ENCODE measurements at places on chromosomes 11 and 22.

GRCh38 chr11:13947379-13947778 is 15.1 kb upstream of the SPON1 start:
- DNase-seq: peak; percentile 19

- DNase-seq: no peak
Measured at GRCh38 chr11:24407733-24408132, 89.1 kb upstream of the LUZP2 start.

- no peak for DNase-seq
Measured at GRCh38 chr11:70124321-70125000, 46.3 kb downstream of the ANO1 start.

GRCh38 chr11:88208745-88209144 is 33.5 kb upstream of the RAB38 start:
- DNase-seq: no peak

- no peak for DNase-seq
Measured at GRCh38 chr22:49413551-49413950, 414.1 kb downstream of the BRD1 start.

DNA sequence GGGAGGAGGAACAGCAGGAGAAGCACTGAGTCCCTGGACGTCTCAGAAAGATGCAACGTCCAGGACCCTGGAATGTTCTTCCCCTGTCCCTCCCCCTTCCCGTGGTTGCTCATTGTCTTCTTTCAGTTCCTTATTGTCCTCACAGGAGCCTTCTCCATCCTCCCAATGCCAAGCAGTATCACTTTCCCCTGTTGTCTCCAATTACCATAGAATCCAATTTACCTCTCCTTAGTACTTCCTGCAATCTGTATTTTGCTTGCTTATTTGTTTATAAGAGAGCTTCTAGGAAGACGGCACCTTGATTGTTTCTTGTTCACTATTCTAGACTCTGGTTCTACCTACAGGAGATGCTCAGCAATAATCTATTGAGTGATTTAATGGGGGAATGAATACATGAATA is 1273.7 kb downstream of the LRRC4C start:
- DNase-seq: no peak

- DNase-seq: no peak
Measured at GRCh38 chr11:59028105-59028504, 58.0 kb upstream of the GLYATL1B start.

- no peak for DNase-seq
Measured at GRCh38 chr11:120746376-120746775, 234.8 kb downstream of the GRIK4 start.

DNA sequence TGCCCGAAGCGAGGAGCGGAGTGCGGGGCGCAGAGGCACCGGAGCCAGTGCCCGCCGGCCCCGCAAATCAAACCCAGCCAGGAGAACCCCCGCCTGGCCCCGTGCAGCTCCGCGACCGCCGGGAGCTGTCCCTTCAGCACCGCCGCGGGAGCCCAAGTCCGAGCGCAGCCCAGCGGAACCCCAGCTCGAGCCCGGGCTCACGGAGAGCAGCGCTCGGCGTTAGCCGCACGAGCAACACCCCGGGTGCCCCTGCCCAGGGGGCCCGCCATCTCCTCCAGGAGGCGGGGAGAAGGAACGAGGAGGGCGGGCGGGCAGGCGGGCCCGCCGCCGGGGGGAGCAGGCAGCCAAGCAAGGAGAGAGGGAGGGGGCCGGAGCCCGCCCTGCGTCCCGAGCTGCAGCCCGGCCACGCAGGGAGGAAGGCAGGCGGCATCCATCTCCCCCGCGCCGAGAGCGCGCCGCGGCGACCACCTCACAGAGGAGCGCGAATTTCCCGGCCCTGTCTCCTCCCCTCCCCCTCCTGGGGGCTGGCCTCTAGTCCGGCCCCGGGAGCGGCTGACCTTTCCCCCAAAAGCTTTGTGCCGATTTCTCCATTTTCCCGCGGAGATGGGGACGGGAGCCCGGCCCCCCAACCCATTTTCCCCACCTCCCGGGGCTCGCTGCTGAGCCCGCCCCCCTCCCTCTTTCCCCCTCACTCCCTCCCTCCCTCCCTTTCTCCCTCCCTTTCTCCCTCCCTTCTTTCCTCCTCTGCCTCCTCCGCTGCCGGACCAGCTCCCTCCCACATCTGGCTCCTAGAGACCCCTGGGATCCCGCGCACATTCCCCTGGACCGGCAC is 621 bp downstream of the KCNC1 start:
- peak; percentile 67 for DNase-seq

DNA sequence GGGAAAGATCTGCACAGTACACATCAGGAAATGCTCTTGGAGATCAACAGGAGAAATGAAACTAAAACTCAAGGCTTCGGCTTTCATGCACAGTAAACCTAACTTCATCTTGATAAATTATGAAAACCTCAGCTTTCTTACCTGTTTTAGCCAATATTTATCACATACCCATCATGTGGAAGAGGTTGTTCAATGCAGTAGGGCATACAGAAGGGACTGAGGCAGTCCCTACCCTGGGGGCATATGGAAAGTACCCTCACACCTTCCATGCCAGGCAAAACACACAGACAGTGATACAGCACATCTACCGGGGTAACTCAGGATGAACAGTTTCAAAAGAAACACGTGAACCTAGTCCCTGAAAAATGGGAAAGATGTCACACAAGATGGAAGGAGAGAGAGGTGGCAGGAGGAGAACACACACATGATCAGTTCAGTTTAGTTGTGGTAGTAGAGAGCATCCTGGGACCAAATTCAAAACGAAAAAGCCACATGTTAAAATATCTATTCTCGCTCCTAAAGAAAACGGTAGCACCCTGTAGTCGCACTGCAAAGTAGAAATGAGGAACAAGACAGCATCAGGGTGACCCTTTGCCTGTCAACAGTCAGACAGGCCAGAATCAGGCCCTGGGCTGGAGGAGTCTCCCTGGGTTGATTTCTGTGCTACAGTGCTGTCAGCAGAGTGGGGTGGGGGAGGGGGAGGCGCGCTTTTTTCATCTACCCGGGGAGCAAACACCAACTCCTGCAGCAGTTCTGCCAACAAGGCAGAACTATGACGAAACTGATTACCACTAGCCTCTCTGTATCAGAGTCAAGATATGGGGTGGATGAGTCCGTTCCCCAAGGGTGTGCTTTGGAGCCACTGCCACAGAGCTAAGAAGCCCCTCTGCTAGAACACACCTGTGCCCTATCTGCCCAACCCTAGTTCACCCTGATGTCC is 1.3 kb downstream of the HIRA start:
- DNase-seq: peak; percentile 65

DNA sequence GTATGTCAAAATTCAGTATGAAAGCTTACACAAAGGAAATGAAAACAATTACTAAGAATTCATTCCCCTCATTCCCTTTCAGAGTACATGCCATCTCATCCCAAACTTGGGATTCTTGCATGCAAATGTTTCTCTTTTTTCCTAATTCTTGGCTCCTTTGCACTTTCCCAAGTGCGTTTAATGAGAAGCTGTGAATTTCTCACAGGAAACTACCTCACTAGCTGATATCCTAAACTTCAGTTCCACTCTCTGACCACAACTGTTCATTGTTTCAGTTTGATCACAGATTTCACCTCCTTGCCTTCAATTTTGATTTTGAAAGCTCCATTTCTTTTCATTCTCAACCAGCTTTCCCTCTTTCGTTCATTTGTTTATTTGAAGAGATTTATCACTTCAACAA is 5.9 kb upstream of the ARL14EP start:
- no peak for DNase-seq

- DNase-seq: peak; percentile 30
Measured at GRCh38 chr11:108916290-108916689, 251.4 kb downstream of the DDX10 start.

- no peak for DNase-seq
Measured at GRCh38 chr22:24071686-24072085, 60.6 kb downstream of the CABIN1 start.

DNA sequence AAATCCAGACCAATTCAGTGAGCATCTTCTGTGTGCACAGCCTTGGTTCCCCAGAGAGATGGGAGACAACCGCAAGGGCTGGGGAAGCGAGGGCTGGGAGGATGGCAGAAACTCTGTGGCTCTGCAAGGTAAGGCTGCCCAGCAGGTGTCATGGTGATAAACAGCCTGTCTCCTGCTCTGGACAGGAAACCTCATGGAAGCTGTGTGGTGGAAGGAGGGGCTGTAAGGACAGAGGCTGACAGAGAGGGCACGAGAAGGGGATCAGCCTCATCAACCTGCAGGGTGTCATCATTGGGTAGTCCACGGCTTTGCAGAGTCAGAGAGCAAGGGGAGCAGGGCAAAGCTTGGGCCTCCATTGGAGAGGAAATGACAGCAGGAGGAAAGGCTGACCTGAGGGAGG is 138.4 kb upstream of the CADM1 start:
- no peak for DNase-seq

GRCh38 chr11:44244639-44245310 is 65.2 kb downstream of the ALX4 start:
- DNase-seq: peak; percentile 46

GRCh38 chr11:34356130-34356529 is 1.7 kb downstream of the ABTB2 start:
- DNase-seq: no peak

- peak; percentile 51 for DNase-seq
Measured at GRCh38 chr11:73292525-73292894, 15.6 kb upstream of the ARHGEF17 start.

GRCh38 chr11:44893846-44894617 is 56.7 kb downstream of the TP53I11 start:
- DNase-seq: peak; percentile 44

- no peak for DNase-seq
Measured at GRCh38 chr11:116427337-116427902, 345.4 kb downstream of the BUD13 start.

DNA sequence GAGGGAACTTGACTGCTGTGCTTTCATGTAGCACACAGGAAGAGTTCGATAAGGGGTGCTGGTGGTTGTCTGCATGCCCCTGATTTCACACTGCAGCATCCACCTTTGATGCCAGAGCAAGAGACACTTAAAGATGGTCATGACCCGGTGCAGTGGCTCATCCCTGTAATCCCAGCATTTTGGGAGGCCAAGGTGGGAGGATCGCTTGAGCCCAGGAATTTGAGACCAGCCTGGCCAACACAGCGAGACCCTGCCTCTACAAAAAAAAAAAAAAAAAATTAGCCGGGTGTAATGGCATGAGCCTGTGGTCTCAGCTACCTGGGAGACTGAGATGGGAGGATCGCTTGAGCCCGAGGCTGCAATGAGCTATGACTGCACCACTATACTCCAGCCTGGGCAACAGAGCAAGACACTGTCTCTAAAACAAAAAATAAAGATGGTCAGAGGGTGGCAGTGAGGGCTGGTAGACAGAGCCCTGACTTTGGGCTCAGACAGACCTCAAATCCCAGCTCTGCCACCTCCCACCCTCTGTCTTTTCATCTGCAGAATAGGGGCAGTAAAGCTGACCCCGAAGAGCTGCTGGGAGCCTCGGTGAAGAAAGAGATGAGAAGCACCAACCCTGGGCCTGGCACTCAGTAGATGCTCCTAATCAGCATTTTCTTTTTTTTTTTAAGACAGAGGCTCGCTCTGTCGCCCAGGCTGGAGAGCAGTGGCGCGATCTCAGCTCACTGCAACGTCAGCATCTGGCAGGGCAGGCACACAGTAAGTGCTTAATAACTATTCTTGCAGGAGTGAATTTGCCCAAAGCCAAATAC is 17.7 kb downstream of the VWCE start:
- DNase-seq: no peak

DNA sequence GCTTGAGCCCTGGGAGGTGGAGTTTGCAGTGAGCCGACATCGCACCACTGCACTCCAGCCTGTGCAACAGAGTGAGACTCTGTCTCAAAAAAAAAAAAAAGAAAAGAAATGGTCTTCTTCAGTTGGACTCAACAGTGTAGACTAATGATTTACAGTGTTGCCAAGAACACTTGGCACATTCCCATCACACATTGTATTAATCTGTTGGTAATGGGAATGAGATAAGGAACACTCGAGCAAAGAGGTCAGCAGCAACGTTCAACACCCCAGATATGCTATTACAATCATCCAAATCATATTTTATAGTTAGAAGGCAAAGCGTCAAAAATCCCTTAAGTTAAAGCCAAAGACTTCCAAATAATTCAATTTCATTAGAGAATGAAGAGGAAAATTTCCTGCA is 14.5 kb downstream of the CDON start:
- DNase-seq: no peak

- no peak for DNase-seq
Measured at GRCh38 chr11:46570790-46571398, 22.9 kb downstream of the AMBRA1 start.

GRCh38 chr11:35933320-35933871 is 10.5 kb upstream of the LDLRAD3 start:
- DNase-seq: no peak

GRCh38 chr11:16096336-16096735 is 260.0 kb downstream of the SOX6 start:
- peak; percentile 22 for DNase-seq

GRCh38 chr11:13674799-13675509 is 6.5 kb downstream of the FAR1 start:
- DNase-seq: no peak

DNA sequence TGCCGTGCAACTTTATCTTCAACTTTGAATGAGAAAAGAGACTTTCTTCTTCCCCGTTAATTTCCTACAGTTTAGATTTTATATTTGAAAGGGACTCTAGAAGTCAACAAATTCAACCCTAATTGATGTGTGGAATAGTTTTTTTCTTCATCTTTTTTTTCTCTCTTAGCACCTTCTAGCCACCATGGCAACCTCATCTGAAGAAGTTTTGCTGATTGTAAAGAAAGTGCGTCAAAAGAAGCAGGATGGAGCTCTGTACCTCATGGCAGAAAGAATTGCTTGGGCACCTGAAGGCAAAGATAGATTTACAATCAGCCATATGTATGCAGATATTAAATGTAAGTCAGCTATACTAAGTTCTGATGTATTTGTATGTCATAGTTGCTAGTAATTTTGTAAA is 10.5 kb downstream of the GTF2H1 start:
- DNase-seq: no peak

- DNase-seq: peak; percentile 50
Measured at GRCh38 chr11:108788565-108789199, 123.8 kb downstream of the DDX10 start.

DNA sequence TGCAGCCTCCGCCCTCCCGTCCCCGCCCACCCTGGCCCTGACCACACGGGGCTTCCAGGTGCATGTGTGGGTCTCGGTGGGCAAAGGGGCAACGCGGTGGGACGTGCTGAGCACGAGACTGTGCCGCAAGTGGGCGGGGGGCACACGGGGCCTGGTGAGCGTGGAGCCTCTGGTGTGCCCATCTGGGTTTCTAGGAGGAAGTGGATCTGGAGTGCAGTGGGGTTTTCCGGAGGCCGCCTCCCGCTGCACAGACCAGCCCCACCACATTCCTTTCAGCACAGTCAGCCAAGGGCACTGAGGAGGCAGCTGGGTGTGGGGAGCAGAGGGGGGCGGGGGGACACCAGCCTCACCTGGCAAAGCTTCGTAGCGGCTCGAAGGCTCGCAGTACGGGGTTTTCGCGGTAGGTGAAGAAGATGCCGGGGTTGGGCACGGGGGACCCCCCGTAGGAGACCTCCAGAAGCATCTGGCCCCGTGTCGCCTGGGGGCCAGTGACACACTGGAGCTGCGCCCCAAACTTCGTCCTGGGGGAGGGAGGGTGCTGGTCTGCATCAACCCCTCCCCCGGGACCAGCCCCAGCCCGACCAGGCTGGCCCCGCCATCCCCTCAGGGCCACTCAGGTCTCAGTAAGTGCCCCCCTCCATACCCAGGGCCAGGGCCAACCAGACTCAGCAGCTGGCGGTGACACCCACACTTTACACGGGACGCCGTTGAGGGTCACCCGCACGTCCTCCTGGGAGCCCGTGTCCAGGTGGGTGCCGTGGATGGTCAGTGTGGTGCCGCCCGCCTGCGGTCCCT is 12.4 kb upstream of the MAPK11 start:
- DNase-seq: peak; percentile 68

- DNase-seq: peak; percentile 29
Measured at GRCh38 chr11:128171506-128171905, 415.9 kb downstream of the ETS1 start.
